ENCODE measurements at places on chromosomes 5 and 9. TPM values are rescaled to one million over a fixed set of nuclear protein-coding genes. Genes with fewer than 3 reads are reported as not detected.

The SIT1 gene
- not detected for total RNA-seq

DNA sequence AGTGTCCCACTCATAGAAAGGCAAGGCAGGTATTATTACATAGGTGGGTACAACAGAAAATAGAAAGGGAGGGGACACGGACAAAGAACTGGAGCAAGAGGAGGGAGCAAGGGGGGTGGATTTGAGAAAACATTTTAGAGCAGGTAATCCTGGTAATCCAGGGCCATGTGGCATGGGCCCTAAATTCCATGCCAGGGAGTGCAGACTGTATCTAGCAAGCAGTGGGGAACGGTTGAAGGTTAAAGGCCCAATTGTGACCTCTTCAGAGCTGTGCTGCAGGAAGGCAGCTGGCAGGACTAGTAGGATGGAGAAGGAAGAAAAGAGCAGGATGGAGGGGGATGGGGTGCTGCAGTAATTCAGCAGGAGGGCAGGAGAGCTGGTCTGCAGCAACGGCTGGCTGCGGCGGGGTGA lies 75.2 kb downstream of the PDE6A start:
- DNase-seq, result no peak

The SOX30 gene
- total RNA-seq, result not detected

DNA sequence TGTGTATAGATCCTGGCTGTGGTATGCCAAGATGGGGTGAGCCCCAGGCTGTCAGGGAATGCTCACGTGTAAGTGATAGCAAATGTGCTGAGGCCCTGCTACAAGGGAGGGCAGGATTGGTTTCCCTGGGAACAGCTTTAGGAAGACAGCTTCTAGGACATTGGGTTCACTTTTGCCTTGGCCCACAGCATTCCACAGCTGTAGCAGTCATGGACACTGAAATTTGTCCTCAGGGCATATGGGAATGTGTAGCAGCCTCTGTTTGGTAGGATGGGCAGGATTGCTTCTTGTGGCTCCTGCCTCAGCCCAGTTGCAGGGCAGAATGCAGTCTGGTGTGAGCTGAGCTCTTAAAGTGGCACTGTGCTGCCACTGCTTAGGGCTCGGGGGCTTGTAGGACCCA lies 1061.7 kb upstream of the WWC1 start:
- DNase-seq, result no peak

The TMEM171 gene
- 5.0 TPM for total RNA-seq

The PTPDC1 gene
- 9.1 TPM for total RNA-seq

DNA sequence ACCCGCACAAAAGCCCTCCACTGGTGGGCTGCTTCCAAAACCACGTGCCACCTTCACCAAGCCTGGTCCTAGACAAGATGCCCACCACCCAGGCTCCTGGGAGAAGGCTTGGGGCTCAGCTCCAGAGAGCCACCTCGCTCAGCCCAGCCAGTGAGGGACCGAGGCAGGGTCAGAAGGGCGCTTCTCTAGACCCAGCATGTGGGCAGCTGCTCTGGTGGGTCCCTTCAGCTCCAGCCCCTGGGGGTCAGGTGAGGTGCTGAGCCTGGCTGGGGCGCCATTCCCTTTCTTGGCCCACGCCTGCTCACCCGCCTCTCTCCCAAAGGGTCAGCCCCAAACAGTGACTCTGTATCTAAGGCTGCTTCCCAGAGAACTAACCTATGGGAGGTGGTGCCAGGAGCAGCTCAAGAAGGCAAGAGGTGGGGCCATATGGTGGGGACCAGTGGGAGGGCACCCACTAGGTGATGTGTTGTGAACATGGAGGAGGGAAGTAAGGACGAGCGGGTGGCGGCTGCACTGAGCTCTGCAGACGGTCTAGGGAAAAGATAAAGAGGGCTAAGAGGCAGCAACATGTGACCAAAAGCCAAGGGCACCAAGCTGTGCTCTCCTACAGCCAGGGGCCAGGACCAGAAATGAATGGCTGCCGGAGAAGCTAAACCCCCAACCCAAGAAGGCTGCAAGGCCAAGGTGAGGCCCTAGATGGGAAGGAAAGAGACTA lies 79.3 kb downstream of the CAMSAP1 start:
- DNase-seq, result no peak

- DNase-seq, result peak; percentile 75
These were observed 38.9 kb downstream of the ACO1 start for GRCh38 chr9:32423371-32423770.

GRCh38 chr5:143121135-143121475 lies 282.4 kb downstream of the NR3C1 start:
- no peak for DNase-seq

DNA sequence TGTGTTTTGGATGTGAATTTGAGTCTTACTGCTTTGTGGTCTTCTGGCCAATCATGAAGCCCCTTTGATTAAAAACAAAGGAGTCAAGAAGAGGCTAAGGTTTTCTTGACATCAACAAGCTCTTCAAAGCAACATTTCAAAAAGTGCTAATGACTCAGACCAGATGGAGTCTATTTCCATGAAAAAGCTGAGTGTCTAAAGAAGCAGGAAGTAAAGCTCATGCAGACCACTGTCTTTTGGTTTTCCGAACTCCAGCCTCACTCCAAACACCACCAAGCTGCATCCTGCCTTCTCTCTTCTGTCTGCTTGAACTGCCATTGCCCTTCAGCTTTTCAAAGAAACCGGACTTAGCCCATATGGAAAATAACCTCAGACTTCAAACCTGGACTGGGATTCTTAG lies 115.2 kb downstream of the PRDM6 start:
- DNase-seq, result no peak

GRCh38 chr5:84821924-84822323 lies 437.2 kb upstream of the EDIL3 start:
- no peak for DNase-seq

The SLC4A9 gene
- total RNA-seq, result not detected

DNA sequence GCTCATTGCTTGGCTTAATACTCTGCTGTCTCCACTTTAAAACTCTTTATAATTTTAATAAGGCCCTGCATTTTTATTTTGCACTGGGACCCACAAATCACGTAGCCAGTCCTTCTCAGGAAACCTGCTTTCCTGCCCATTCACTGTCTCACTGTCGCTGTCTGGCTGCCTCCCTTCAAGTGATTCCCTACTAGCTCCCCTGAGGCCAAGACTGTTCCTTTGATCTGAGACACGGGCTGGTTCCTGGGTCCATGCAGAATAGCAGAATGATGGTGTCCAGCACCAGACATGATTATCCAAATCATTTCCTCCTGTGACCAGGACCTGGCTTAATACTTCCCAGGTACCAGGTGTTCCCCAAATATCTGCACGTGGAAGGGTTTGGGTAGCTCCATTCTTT lies 597.1 kb upstream of the KLF4 start:
- no peak for DNase-seq

DNA sequence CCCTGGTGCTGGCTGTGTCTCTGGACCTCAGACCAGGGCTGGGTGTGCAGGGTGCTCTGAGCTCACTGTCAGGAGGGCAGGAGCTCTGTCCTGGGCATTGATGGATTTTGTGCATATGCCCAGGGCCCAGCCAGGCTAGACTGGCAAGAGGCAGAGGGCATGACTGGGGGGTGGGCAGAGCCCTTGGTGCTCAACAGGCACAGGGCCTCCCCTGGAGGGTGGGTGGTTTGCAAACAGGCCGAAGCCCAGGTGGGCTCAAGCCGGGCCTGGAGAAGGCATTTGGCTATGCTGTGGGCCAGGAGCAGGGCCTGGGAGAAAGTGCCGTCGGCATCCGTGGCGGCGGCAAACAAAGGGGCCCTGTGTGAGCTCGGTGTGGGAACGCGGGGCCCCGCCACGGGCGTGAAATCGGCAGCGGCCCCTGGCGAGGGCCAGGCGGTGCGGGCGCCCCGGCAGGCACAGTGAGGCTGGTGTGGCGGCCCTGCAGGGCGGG lies 1.9 kb upstream of the NRARP start:
- DNase-seq, result no peak

The LCN15 gene
- total RNA-seq, result not detected

GRCh38 chr5:3143382-3143781 lies 391.9 kb upstream of the IRX2 start:
- DNase-seq, result no peak

The NIPAL4 gene
- total RNA-seq, result not detected

DNA sequence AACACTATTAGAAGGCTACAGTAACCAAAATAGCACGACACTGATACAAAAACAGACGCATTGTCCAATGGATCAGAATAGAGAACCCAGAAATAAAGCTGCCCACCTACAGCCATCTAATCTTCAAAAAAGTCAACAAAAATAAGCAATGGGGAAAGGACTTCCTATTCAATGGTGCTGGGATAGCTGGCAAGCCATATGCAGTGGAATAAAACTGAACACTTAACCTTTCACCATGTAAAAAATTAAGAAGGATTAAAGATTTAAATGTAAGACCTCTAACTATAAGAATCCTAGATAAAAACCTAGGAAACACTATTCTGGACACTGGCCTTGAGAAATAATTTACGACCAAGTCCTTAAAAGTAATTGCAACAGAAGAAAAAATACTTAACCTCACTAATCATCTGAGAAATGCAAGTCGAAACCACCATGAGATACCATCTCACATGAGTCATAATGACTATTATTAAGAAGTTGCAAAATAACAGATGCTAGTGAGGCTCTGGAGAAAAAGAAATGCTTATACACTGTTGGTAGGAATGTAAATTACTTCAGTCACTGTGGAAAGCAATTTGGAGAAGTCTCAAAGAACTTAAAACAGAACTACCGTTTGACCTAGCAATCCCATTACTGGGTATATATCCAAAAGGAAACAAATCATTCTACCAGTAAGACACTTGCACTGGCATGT lies 203.3 kb upstream of the CDH9 start:
- no peak for DNase-seq

The IFNA2 gene
- total RNA-seq, result not detected

GRCh38 chr5:156981481-156981880 lies 18.5 kb upstream of the TIMD4 start:
- DNase-seq, result no peak

DNA sequence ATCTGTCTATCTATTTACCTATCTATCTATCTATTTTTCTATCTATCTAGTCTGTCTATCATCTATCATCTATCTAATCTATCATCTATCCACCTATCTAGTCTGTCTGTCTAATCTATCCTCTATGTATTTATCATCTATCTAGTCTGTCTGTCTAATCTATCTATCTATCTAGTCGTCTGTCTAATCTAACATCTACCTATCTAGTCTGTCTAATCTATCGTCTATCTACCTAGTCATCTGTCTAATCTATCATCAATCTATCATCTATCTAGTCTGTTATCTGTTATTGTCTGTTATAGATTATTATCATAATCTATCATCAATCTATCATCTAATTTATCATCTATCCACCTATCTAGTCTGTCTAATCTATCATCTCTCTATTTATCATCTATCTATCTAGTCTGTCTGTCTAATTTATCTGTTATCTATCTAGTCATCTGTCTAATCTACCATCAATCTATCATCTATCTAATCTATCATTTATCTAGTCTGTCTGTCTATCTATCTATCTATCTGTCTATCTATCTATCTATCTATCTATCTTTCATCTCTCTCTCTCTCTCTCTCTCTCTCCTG lies 80.2 kb upstream of the ZNF618 start:
- DNase-seq, result no peak

DNA sequence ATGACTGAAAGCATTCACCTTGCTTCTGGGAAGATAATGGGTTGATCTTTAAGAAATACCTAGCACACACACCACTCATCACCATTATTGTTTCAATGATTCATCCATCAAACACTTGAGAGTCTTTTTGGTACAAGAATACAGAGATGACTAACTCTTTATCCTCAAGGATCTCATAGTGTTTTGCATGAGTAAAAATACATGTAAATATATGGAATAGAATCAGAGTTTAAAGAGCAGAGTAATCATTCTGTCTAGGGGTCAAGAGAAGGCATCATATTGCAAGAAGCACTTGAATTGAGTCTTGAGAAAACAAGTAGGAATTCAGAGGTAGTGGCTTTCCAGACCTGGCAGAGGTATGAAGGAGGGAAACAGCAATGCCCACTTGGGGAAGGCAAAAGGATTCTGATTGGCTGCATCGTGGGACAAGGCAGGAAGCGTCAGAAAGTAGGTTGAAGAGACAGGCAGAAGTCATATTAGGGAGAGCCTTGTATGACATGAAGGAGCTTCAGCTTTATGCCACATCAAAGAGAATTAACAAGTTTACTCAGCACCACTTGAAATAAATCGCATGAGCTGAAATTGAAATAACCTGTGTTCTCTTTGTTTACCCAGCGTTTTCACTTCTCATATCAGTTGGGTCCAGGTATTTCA lies 542.5 kb downstream of the TLE1 start:
- no peak for DNase-seq

- no peak for DNase-seq
These were observed 13.0 kb downstream of the TNC start for GRCh38 chr9:115104908-115105307.

GRCh38 chr5:41842777-41843176 lies 27.4 kb downstream of the OXCT1 start:
- no peak for DNase-seq

DNA sequence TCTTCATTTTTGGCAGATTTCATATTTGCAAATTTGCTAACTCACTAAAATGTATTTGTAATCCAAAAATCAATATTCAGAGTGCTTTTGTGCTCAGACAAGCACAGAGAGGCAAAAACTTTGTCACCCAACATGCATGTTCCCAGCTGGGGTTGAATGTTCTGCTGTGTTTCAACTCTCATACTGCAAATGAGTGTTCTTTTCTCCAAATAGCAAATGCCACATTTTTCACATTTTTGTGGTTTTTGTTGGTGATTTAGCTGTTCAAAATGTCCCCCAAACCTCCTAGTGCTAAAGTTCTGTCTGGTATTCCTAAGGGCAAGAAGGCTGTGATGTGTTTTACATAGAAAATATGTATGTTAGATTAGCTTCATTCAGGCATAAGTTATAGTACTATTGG lies 87.3 kb upstream of the PCSK5 start:
- no peak for DNase-seq

GRCh38 chr9:122251351-122251750 lies 13.3 kb downstream of the RBM18 start:
- no peak for DNase-seq

The FRMD3 gene
- 6.1 TPM for total RNA-seq

DNA sequence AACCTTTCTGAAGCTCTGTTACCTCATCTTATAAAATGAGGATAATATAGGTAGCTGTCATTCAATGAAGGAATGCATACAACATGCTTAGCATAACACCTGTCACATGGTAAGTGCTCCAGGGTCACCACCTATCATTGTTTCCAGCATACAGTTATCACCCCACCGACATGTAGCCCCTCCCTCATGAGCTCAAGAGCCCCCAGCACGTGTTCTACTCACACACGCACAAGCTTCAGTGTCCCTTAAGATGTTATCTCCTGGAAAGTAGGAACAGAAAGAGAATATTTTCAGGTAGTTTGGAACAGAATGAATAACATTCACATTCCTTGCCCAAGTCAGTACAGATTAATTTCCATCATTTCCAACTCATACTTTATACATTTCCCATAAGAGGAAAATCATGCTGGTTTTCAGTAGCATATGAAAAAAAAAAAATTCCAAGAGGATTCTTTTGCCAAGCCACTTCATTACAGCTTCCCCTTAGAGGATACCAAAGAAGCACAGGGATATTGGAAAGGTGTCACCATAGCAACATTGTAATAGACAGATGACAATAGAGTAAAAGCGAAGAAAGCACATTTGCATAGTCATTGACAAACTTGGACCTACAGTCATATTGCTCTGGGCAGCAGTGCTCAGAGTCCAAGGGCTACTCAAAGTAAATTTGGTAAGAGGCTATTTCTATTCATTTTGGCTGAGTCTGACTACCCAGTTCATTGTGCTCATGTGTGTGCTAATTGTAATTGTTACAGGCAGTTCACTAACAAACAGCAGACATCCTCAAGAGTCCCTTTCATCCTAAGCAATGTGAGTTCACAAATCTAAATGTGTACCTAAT lies 1.5 kb upstream of the MOB3B start:
- DNase-seq, result no peak

The TRIM41 gene
- 17.3 TPM for total RNA-seq

The DMRT3 gene
- not detected for total RNA-seq

Measured in endothelial cell of umbilical vein (primary cell).